Esophagus mucosa (tissue), 1 donor: ENCODE measurements at places on chromosomes 12 and 14. TPM values are rescaled to one million over a fixed set of nuclear protein-coding genes. Genes with fewer than 3 reads are reported as not detected.

The TBK1 gene
- total RNA-seq = 12.1 TPM

- no peak for ATAC-seq
These were observed 72.2 kb downstream of the BRMS1L start for GRCh38 chr14:35898217-35898775.

- ATAC-seq = peak; percentile 76
These were observed 10.3 kb upstream of the ERP27 start for GRCh38 chr12:14948672-14949071.

The LRRC43 gene
- 0.12 TPM for total RNA-seq

DNA sequence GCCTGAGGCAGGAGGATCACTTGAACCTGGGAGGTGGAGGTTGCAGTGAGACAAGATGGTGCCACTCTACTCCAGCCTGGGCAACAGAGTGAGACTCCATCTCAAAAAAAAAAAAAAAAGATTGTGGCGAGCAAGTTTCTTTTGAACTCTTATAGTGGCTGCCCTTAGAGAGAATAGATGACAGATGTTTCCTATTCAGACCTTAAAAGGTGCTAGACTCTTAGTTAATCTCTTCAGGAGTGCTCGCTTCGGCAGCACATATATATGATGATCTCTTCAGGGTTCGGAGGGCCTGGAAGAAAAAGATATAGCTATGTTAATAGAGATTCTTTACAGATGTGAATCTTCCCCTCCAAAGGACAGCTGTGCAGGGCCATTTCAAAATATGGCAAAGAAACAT lies 73.1 kb upstream of the AMN1 start:
- no peak for ATAC-seq

The P2RX4 gene
- 5.0 TPM for total RNA-seq

- ATAC-seq = peak; percentile 52
These were observed 13.6 kb upstream of the FOXN3 start for GRCh38 chr14:89430391-89431236.

- ATAC-seq = peak; percentile 36
These were observed 16.7 kb downstream of the CHST11 start for GRCh38 chr12:104473374-104473983.

DNA sequence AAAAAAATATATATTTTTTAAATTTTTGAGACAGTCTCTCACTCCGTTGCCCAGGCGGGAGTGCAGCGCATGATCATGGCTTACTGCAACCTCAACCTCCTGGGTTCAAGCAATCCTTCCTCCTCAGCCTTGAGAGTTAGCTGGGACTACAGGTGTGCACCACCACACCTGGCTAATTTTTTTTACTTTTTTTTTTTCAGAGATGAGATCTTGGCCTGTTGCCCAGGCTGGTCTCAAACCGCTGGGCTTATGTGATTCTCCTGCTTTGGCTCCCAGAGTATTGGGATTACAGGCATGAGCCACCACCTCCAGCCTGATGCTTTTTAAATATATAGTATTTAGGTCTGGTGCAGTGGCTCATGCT lies 24.5 kb downstream of the MDM2 start:
- no peak for ATAC-seq

DNA sequence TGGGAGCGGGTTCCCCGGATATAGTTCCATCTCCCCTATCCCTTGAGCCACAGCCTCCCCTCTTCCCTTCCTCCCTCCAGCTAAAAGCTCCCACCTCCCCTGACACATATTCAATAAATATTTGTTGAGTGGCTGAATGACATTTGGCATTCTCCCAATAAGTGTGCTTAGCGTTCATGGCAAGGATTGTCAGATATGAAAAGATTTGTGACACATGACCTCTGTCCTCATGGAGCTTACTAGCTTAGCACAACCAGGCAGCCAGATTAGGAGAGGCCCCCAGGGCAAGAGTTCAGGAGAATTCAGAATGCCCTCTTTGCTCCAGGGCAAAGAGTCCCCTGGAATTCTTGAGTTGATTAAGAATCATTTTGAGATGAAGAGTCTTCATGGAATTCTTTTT lies 22.5 kb upstream of the SLC6A12 start:
- ATAC-seq = no peak

GRCh38 chr14:77849711-77850110 lies 49.8 kb downstream of the ADCK1 start:
- no peak for ATAC-seq

DNA sequence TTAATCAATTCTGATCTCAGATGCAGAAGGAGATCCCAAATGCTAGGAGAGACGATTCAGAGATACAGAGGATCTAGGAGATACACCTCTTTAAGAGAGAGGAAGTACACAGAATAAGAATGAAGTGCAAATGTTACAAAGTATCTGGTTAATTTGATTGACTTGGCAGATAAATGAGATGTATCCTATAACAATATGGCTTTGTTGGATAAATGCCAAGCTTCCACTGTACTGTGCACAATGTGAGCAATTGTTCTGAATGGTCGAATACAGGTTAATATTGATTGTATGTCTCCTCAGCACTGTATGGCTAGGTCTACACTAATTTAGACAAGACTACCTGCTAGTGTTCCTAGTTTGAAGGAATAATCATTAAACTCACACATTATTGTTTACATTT lies 119.6 kb upstream of the PTPRB start:
- no peak for ATAC-seq

DNA sequence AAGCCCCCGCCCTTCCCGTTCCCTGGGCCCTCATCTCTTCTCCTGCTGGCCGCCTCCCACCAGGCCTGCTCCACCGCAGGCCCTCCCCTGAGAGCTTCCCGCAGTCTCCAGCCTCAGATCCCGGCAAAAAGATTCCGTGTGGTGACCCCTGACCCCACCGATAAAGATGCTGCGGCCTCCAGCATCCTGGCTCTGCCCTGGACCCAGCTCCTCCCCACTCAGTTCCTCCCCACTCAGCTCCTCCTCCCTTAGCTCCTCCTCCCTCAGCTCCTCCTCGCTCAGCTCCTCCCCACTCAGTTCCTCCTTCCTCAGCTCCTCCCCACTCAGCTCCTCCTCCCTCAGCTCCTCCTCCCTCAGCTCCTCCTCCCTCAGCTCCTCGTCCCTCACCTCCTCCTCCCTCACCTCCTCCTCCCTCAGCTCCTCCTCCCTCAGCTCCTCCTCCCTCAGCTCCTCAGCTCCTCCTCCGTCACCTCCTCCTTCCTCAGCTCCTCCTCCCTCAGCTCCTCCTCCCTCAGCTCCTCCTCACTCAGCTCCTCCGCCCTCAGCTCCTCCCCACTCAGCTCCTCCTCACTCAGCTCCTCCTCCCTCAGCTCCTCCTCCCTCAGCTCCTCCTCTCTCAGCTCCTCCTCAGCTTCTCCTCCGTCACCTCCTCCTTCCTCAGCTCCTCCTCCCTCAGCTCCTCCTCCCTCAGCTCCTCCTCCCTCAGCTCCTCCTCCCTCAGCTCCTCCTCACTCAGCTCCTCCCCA lies 17.0 kb downstream of the NOC4L start:
- ATAC-seq = no peak

DNA sequence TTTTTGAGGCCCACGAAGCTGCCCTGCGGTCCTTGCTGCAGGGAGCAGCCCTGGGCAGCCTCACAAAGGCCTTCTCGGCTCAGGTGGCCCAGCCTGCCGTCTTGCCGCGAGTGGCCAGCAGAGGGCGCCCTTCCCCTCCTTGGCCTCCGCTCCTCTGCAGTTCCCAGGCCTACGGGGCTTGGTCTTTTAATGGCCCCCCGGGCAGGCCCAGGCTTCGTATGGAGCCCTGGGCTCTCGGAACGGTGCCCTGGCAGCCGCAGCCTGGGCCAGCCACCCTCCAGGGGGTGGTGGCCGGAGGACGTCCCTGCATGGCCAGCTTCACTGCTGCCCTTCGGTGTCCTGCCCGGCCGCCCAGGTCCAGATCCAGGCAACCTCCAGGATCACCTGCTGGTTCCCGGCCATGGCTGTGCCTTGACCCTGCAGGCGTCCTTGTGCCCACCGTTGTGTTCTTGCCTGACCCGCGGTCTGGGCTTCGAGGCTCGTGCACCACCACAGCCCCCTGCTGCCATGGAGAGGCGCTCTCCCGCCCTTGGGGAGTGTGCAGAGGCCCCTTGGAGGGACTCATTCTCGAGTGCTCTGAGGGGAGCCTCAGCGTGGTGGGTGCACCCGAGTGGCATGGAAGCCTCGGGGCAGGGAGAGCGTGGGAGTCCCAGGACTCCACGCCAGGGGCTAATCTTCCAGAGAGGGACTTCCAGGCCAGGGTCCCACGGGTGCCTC lies 9.4 kb downstream of the ASPG start:
- ATAC-seq = peak; percentile 65

- no peak for ATAC-seq
These were observed 76.1 kb upstream of the KRR1 start for GRCh38 chr12:75587340-75588106.

DNA sequence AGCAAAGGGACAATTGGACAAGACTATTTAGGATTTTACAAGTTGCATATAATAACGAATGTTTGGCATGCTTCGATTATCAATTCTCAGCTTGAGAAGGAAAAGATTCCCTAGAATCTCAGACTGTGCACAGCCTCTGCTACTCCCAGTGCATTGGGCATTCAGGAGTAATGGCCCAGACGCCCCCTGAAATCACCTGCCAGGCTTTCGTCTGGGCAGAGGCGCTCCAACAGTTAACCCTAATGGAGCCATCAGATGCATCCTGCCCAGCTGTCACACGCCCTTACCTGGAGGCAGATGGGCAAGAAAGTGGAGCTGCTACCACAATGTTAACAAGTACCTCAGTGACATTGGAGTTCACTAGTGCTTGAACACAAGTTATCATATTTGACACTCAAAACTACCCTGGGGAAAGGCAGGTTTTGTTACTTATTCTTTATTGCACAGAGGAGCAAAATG lies 927 bp upstream of the LRP6 start:
- ATAC-seq = no peak

DNA sequence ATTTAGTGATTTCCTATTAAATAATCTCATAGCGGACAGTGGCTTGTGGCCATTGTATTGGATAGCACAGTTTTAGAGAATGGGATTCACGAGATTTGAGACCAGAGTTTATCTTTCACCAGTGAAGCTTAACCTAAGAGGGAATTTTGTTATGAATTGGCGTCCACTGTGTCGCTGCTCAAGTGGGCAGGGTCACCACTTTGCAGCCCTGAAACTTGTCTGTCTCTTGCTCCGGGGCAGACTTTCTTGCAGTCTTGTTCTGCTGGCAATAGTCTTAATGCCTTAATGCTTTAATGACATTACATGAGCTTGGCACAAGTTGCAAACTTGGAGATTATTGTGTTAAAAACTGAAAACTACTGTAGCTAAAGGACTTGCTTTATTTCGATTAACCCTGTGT lies 72.8 kb upstream of the PPM1H start:
- ATAC-seq = no peak

- no peak for ATAC-seq
These were observed 5.2 kb downstream of the GPX2 start for GRCh38 chr14:64937171-64937820.

GRCh38 chr14:103206836-103207387 lies 83.7 kb downstream of the TNFAIP2 start:
- peak; percentile 56 for ATAC-seq

DNA sequence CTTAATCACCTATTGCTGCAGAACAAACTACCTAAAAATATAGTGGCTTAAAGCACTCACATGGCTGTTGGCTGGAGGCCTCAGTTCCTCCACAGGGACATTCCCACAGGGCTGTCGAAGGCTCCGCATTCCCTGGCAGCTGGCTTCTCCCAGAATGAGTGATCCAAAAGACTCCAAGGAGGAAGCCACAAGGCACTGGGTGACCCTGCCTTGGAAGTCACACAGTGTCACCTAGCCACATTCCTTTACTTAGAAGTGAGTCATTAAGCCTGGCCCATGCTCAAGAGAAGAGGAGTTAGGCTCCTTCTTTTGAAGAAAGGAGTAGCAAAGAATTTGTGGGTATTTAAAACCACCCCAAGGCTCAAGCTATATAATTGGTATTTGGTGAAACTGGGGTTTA lies 63.9 kb upstream of the MAP1LC3B2 start:
- peak; percentile 71 for ATAC-seq

DNA sequence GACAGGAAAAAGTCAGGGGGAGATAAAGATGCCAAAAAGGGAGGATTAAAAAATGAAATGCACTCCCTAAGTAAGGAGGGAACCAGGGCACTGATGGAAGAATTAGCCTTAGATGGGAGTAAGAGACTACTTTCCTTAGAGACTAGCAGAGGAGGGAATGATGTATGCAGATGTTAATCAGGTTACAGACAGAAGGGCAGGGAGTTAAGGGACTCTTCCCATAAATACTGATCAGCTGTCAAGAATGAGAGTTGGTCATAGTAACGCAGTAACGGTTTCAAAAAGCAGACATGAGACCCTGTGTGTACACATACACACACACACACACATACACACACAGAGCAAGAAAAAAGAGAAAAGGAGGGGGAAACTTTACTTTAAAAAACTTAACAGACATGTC lies 93.4 kb downstream of the PHLDA1 start:
- no peak for ATAC-seq

DNA sequence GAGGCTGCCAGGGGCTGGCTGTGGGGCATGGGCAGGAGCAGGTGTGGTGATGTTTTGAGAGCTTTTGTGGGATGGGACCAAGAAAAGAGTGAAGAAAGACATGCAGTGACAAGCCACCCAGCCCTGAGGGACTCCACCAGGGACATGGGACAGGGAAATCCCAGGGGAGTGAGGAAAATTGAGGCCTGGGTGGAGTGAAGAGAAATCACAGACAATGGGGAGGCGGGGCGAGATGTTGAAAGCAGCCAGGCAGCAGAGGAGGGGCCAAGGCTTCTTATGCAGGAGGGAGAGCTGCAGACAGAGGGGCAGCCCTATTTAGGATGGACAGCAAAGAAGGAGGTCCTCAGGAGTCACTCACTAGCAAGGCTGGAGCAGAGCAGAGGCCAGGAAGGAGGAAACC lies 4.2 kb upstream of the KRT1 start:
- no peak for ATAC-seq

GRCh38 chr12:66637699-66638301 lies 41.1 kb downstream of the GRIP1 start:
- no peak for ATAC-seq

The ASB2 gene
- total RNA-seq = 1.00 TPM

DNA sequence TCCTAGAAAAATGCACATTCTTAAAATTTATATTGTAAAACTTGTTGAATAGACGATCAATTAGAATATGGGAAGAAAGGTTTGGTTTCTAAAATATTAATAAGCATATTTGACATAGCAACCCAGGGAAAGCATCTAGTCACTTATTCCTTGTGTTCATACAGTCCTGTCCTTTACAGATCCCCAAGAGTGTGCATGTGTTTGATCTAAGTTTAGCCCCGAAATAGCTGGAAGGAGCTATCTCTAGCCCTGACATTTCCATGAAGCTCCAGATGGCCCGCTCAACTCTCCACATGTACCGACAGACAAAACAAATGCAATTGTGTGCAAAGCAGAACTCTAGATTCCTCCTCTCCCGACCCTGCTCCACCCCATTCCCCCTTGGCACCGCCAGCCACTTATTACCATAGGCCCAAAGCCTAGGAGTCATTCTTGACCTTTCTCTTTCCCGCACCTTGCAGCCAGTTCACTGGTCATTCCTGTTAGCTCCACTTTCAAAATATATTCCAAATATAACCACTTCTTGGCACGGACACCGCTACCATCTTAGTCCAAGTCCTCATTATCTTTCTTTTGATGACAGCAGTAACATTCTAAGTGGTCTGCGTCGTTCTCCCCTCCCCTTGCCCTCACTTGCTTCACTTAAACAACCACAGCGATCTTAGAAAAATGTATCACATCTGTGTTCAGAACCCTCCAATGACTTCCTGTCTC lies 45.4 kb upstream of the GZMB start:
- no peak for ATAC-seq
